Peyer's patch (tissue), 4 donors: ENCODE measurements at places on chromosomes 3 and 15. TPM values are rescaled to one million over a fixed set of nuclear protein-coding genes. Genes with fewer than 3 reads are reported as not detected.
A peak's percentile ranks its signal among the peaks of the same experiment; 100 is the strongest.

- H3K36me3 ChIP-seq: no peaks in the 10 kb centered on the region
- no peak for DNase-seq
- H3K27me3 ChIP-seq: no peaks in the 10 kb centered on the region
- no peak overlapping the region for H3K4me3 ChIP-seq
- H3K4me1 ChIP-seq: no peaks in the 10 kb centered on the region
- H3K27ac ChIP-seq: peak overlapping the region; percentile 35
Observed at GRCh38 chr3:182585532-182586150, 207.7 kb upstream of the ATP11B start.

DNA sequence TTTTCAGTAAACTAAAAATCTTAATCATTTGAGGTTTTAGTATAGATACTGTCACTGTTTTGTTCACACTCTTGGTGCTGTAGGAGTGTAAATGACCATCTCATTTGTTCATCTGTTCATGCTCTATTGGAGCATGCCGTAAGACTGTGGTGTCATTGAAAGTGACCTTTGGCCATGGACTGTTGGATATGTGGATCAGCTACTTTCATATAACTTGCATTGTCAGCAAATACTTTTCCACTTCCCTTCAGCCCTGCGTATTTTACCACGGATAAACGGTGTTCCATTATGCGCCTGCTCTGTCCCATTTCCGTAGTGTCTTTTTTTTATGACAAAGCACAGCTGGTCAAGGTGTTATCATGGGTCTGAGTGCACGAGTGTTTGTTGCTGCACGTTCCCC is 32.6 kb upstream of the SENP5 start:
- no peak for DNase-seq
- H3K36me3 ChIP-seq: no peaks in the 10 kb centered on the region
- H3K4me3 ChIP-seq: no peak overlapping the region
- H3K4me1 ChIP-seq: no peaks in the 10 kb centered on the region
- H3K27ac ChIP-seq: no peak overlapping the region
- no peaks in the 10 kb centered on the region for H3K27me3 ChIP-seq

DNA sequence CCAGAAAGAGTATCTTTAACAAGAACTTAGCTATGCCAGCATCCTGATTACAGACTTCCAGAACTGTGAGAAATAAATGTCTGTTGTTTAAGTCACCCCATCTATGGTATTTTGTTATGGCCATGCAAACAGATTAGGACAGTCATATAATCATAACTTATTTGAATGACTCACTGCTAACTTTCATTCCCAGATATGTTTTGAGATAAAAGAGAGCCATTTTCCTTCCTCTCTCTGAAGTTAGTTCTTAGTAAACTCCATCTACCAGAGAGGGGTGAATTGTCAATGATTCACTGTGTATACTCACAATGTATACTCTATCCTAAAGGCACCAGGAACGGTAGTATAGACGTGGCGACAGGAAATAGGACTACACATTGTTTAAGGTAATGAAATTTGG is 179.4 kb upstream of the DPH6 start:
- H3K36me3 ChIP-seq: no peaks in the 10 kb centered on the region
- no peak overlapping the region for H3K4me3 ChIP-seq
- no peak for DNase-seq

- H3K4me1 ChIP-seq: no peaks in the 10 kb centered on the region
- no peaks in the 10 kb centered on the region for H3K36me3 ChIP-seq
- DNase-seq: no peak
- no peak overlapping the region for H3K4me3 ChIP-seq
- no peaks in the 10 kb centered on the region for H3K27me3 ChIP-seq
Observed at GRCh38 chr15:86044981-86045380, 34.7 kb upstream of the AGBL1 start.

- no peak for DNase-seq
- H3K27me3 ChIP-seq: no peaks in the 10 kb centered on the region
- H3K4me3 ChIP-seq: no peak overlapping the region
- H3K4me1 ChIP-seq: no peaks in the 10 kb centered on the region
Observed at GRCh38 chr3:159534496-159534895, 454.1 kb upstream of the IL12A start.

- H3K4me3 ChIP-seq: no peak overlapping the region
- H3K36me3 ChIP-seq: no peaks in the 10 kb centered on the region
Observed at GRCh38 chr15:58398643-58399042, 33.1 kb upstream of the LIPC start.

DNA sequence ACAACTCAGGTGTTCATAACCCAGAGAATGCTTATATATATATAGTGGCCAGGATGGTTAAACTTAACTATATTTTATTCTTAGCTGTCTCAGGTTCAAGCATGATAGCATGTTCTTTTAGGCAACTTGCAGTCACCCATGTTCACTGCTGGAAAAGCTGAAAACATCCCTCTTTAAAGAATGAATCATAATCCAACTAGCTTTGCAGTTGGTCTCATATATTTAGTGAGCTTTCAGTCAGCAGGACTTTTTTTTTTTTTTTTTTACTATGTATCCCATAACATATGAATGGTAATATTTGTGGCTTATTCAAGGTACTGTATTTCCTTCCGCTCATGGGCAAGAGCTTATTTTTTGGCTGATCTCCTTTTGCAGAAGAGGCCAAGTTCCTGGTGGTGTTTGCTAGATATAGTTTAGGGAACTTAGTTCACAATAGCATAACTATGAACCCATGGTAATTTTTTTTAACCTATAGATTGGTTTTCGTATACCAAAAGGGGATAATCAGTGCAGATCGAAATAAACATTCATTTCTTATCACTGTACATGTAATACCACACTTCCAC is 77.6 kb downstream of the CMSS1 start:
- no peaks in the 10 kb centered on the region for H3K36me3 ChIP-seq
- no peak overlapping the region for H3K27ac ChIP-seq
- H3K4me1 ChIP-seq: no peaks in the 10 kb centered on the region
- DNase-seq: no peak
- H3K4me3 ChIP-seq: no peak overlapping the region

DNA sequence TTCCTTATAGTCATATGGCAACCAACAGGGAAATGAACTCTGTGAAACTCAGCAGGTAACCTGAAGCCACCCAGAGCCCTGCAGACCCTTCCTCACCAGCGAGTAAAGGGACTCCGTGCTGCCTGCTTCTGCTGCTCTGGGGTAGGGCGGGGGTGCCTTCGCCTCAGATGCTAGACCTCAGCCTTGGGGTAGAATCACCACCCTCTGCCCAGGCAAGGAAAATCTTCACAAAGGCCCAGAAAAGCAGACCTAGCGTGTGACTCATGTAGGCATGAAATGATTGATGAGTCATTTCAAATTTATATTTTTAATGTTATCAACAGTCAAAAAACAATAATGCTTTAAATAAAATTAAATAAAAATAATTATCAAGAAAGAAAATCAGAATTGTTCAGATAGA is 6.6 kb downstream of the STIMATE start:
- H3K36me3 ChIP-seq: no peaks in the 10 kb centered on the region
- H3K27ac ChIP-seq: no peak overlapping the region
- no peak overlapping the region for H3K4me3 ChIP-seq
- H3K4me1 ChIP-seq: peaks cover under 1% of the 10 kb centered on the region

DNA sequence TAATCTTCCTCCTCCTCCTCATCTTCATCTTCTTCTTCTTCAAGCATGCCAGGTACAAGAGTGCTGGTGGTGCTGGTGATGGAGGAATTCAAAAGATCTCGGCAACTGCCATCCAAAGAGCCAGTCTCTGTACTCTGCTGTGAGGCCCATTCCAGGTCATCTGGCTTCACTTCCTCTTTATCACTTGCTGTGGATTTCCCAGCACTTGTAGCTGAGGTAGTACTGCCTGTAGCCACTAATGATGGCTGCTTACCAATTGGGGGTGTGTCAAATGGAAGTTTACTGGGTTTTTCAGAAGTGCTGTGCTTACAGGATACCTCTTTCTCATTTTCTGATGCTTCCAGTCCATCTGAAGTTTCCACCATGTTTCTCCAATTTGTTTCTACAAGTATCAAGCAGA is 28.8 kb upstream of the SHC4 start:
- H3K27ac ChIP-seq: no peak overlapping the region
- no peaks in the 10 kb centered on the region for H3K27me3 ChIP-seq
- H3K36me3 ChIP-seq: no peaks in the 10 kb centered on the region
- H3K4me1 ChIP-seq: no peaks in the 10 kb centered on the region
- H3K4me3 ChIP-seq: no peak overlapping the region

- H3K4me1 ChIP-seq: peaks cover 2% of the 10 kb centered on the region
- peak overlapping the region; percentile 79 for H3K27ac ChIP-seq
- H3K27me3 ChIP-seq: no peaks in the 10 kb centered on the region
- no peak overlapping the region for H3K4me3 ChIP-seq
- no peaks in the 10 kb centered on the region for H3K36me3 ChIP-seq
- no peak for DNase-seq
Observed at GRCh38 chr15:85625856-85626255, 168.9 kb downstream of the KLHL25 start.

- no peaks in the 10 kb centered on the region for H3K36me3 ChIP-seq
- H3K27ac ChIP-seq: no peak overlapping the region
- no peaks in the 10 kb centered on the region for H3K4me1 ChIP-seq
- DNase-seq: no peak
- H3K27me3 ChIP-seq: no peaks in the 10 kb centered on the region
- no peak overlapping the region for H3K4me3 ChIP-seq
Observed at GRCh38 chr3:188890572-188891270, 281.1 kb upstream of the TPRG1 start.

GRCh38 chr3:44045476-44046275 is 196.0 kb upstream of the TOPAZ1 start:
- H3K4me3 ChIP-seq: no peak overlapping the region
- no peaks in the 10 kb centered on the region for H3K27me3 ChIP-seq
- H3K27ac ChIP-seq: no peak overlapping the region
- DNase-seq: no peak
- H3K4me1 ChIP-seq: no peaks in the 10 kb centered on the region
- no peaks in the 10 kb centered on the region for H3K36me3 ChIP-seq

GRCh38 chr3:63644212-63644797 is 8.2 kb upstream of the SNTN start:
- no peak overlapping the region for H3K4me3 ChIP-seq
- H3K27ac ChIP-seq: no peak overlapping the region
- H3K27me3 ChIP-seq: no peaks in the 10 kb centered on the region

Gene INSYN1
- 2.2 TPM for total RNA-seq

Gene CNTN3
- total RNA-seq: 1.6 TPM

Gene CYFIP1
- 139 TPM for total RNA-seq
